ENCODE measurements at places on chromosomes 1 and 21.

DNA sequence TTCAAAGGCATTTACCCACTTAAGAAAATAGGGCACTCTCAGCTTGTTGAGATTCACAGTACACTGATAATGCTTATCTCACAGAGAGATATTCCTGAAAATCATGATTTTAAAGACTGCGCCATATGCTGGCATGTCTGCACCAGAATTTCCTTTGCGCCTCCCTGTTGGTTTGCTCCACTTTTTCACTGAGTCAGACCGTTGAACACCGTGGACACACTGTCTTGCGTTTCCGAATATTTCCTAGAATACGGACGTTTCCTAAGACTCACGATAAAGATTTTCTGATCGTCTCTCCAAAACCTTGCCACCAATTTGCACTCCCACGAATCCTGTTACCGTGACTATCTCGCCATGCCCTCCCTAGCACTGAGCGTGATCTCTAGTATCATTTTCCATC is 497 bp upstream of the C1orf115 start:
- DNase-seq, result no peak

GRCh38 chr21:32812035-32812434 is 40.5 kb upstream of the PAXBP1 start:
- peak; percentile 35 for DNase-seq

- no peak for DNase-seq
These were observed at the start of gene CACNA1S for GRCh38 chr1:201112173-201112731. TSS of gene CACNA1S (minus strand) at chr1:201112426. CDS start at chr1:201112339, 87 bp downstream.

DNA sequence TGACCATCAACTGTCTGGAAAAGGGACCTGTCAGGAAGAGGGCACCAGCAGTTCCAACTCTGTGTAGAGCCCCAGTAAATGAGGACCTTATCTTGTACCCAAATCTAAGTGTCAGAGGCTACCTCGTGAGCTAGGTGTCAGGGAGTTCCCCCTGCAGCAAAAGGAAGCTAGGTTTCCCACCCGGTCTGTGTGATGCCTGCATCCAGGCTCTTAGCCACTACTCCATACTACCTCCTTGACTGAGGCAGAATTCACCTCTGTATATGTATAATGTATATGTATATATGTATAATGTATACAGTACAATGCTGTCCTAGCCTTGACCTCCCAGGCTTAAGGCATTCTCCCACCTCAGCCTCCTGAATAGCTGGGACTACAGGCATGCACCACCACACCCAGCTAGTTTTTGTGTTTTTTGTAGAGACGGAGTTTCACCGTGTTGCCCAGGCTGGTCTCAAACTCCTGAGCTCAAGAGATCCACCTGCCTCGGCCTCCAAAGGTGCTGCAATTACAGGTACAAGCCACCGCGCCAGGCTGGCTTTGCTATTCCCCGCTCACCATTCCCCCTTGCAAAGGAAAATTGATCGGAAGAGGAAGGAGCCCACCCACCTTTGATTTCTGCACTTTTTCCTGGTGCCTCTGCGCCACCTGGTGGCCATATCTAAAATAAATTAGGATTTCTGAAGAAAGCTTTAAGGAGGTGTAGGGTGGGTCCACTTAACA is 15.7 kb upstream of the LUZP1 start:
- no peak for DNase-seq

DNA sequence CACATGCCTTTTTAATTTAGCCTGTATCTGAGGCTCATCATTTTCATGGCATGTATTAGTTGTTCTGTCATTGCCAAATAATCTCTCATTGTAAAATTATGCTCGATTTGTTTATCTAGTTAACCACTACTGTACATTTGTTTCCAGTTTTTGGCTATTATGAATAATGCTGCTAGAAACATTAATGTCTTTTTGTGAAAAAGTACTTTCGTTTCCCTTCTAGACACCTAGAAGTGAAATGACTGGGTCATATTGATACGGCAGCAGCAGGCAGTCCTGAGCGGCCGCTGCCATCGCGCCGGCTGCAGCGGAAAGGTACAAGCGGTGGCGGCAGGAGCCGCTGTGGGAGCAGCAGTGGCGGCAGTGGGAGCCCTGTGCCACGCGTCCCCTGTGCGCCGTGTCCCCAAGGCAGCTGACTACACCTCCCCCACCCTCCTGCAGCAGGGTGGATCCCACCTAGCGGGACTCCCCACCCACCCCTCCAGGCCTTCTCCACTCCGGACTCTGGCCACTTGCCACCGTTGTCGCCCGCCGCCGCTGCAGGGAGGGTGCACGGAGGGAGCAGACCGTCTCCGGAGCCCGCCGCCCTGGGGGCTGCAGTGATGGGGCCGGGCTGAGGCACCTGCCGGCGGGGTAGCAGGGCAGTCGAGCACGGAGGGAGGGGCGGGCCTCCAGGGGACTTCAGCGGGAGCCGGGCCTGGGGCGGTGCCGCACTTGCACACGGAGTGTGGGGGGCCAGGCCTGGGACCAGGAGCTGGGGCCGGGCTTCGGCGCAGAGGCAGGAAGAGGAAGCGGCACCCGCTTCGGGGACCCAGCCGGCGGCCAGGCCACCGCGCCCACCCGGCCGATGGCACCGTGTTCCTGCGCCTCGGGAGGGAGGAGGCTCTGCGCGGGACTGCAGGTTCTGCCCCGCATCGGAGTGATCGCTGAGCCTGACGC is 66.8 kb upstream of the RGS7 start:
- no peak for DNase-seq

Measured in MV-4-11 (cell line).